ENCODE measurements at places on chromosomes 4 and X.

- DNase-seq = no peak
Measured at GRCh38 chr4:54976031-54976430, 149.4 kb downstream of the KDR start.

DNA sequence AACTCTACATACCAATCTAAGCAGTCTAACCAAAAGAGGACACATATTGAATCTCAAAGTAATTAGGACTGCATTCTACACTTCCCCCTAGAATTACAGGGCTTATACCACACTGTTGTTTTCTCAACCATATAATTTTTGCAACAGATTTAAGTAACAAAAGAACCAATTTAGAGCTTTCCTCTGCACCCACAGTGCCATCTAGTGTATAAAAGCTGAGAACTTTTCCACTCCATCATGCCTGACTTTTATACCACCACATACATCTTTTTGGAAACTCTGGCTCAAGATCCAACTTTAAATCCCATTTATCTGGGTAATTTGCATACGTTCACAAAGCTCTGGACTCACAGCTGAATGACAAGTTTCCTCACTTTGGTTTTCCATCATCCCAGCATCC lies 99.5 kb downstream of the EFHC2 start:
- DNase-seq = no peak

- DNase-seq = no peak
Measured at GRCh38 chrX:20452487-20452886, 185.8 kb upstream of the RPS6KA3 start.

DNA sequence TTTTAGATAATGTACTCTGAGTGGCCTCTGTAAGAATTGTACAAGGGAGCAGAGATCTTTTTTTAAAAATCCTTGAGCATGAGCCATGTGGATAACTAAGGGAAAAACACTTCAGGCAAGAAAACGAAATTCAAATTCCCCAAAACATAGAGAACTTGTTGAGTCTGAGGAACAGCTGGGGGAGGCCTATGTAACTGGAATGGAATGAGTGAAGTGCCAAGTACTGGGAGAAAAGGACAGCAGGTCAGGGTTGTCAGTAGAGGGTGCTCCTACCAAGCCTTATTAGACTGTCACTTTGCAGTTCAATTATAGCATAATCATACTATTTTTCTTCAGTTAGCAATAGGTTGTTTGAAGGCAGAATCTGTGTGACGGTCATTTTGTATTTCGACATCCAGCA lies 135.1 kb downstream of the ARHGAP6 start:
- DNase-seq = no peak

GRCh38 chrX:2549876-2550275 lies 49.1 kb upstream of the DHRSX start:
- no peak for DNase-seq

GRCh38 chrX:149114001-149114400 lies 391.1 kb downstream of the IDS start:
- DNase-seq = no peak

GRCh38 chrX:123450222-123450621 lies 266.1 kb downstream of the GRIA3 start:
- DNase-seq = no peak

DNA sequence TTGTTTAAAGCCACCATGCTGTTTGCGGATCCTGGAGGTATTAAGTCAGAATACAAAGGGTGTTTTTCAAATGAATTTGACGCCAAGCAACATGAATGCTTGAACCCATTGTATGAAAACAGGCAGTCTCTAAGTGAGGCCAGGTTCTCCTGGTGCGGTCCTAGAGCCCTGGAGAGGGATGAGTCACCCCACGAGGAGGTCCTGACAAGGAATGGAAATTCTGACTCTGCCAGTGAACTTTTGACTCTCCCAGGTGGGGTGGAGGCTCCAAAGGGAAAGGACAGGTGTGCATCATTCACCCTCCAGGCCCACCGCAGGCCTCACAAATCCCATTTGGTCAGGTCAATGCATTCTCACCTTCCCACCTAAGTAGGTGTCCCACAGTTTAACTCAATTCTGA lies 1.5 kb downstream of the TRIM2 start:
- no peak for DNase-seq

DNA sequence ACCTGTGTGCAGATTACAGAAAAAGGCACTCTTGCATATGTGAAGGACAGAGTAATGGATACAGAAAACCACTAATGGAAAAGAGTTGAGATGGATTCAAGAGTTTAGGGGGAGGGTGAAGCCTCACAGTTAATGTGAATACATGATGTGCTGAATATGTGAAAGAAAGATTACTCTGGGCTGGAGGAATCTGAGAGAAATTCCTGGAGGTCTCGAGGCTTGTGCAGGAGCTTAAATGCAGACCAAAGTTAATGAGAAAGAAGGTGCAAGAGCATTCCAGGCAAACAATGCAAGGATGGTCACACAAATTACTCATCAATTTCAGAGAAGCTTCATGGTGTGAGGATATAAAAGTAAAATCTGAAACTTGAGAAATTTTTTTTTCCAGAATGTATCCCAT lies 768.8 kb downstream of the STPG2 start:
- DNase-seq = no peak

DNA sequence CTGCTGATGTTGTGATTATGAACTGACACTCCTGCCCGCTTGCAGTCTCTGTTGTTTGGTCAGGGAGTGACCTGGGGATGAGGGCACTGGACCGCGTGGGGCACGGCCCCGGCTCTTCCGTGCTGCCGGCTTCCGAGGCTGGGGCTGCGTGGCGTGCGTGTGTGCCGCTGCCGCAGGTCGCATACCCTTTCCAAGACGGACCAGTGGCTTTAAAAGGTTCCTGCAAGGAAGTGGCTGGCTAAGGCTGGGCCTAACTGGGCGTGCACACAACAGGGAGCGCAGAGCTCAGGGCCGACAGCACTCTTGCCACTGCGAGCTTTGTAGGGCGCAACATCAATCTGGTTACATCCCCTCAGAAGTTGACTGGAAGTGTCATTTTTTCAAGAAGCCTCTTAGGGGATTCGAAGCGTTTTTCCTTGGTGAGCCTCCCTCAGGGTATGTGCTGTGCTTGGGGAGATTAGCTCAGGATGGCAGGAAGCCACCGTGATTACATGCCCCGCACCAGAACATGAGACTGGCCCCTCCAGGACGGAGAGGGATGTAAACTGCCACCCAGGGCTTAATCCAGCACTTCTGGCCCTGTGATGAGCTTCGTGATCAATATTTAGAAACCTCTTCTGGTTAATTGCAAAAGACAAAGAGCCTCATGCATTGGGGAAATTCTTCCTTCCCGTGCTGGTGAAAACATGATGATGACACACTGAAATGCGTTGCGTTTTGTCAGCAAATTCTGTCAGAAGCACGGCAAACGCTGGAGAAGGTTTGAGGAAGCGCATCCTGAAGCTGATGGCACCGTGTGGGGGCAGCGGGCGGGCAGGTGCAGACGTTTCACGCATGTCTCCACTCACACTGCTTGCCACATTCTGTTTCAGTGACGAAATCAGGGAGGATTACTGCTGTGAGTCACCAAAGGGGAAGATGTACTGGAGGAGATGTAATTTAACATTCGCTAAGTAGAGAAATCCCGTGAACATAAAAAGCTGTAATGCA lies 11.1 kb downstream of the MAEA start:
- no peak for DNase-seq

DNA sequence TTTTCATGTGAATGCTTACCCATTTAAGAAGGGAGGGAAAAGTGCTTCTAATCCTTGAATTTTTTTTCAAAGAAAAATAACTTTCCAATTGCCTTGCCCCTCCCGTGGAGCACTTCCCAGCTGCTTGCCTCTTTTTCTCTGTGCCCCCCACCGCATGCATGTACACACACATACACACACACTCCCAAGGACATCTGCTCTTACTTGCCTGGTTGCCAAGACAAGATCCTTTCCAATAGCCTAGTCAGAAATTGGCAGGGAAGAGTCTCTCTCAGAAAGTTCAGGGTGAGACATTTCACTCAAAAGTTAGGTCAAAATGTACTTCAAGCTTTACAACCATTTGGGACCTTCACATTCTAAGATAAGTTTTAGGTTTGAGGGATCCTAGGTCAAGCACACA lies 10.9 kb downstream of the HHIP start:
- no peak for DNase-seq

GRCh38 chr4:159552979-159553768 lies 450.3 kb downstream of the RAPGEF2 start:
- no peak for DNase-seq

DNA sequence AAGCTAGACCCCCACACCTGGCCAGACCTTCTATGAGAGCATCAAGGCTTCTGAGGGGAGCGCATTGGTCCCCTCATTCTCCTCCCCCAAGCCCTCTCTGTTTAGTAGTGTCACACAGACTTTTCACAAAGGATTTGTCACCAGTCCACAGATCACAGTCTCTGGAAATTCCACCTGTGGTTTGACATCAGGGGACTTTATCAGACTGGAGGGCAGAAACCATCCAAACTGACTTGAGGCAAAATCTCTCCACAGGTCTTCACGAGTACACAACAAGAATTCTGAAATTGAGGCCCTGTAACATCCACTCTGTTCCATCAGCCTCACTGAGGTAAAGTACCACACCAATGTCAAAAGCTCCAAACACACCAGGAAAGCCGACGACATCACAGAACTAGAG lies 112.5 kb downstream of the SH3KBP1 start:
- no peak for DNase-seq

DNA sequence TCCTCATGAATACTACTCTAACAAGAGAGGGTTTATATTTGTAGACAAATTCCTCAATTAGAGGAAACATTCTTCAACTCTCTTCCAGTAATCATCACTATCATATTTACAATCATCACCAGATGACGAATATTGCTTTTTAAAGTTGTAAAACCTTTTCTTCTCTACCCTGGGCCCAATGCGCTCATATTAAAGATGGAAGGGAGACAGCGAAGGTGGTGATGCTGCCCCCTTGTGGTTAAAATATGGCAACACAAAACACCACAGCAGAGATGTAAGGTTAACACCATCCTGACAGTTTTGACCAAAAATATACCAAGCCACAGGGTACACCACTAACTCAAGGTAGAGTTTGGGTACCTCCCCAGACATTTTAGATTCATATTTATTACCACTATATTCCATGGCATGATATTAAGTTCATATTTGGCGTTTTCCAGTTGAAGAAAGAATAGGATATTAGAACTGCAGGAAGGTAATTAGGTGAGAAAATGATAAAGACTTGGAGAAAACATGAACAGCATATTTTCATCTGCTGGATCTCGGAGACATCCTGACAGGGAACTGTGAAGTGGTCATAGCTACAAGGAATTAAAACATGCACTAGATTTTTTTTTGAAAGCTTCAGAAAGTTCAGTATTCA lies 72.8 kb downstream of the SLC9A7 start:
- DNase-seq = no peak

DNA sequence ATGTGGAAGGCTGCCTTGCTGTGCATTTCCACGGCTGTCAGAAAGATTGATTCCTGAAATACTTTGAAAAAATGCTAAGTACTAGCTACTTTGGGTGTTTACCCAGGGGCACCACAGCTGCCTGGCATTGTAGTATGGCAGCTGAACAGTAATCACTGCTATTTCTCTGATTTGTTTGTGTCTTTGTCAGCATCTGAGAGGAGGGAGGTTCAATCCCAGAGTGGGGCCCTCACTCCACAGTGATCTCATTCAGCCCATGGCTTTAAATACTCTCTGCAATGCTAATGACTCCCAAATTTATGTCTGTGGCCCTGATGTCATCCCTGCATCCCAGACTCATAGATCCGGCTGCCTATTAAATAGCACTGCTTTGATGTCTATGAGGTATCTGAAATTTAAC lies 575.3 kb upstream of the MAGEB2 start:
- no peak for DNase-seq

DNA sequence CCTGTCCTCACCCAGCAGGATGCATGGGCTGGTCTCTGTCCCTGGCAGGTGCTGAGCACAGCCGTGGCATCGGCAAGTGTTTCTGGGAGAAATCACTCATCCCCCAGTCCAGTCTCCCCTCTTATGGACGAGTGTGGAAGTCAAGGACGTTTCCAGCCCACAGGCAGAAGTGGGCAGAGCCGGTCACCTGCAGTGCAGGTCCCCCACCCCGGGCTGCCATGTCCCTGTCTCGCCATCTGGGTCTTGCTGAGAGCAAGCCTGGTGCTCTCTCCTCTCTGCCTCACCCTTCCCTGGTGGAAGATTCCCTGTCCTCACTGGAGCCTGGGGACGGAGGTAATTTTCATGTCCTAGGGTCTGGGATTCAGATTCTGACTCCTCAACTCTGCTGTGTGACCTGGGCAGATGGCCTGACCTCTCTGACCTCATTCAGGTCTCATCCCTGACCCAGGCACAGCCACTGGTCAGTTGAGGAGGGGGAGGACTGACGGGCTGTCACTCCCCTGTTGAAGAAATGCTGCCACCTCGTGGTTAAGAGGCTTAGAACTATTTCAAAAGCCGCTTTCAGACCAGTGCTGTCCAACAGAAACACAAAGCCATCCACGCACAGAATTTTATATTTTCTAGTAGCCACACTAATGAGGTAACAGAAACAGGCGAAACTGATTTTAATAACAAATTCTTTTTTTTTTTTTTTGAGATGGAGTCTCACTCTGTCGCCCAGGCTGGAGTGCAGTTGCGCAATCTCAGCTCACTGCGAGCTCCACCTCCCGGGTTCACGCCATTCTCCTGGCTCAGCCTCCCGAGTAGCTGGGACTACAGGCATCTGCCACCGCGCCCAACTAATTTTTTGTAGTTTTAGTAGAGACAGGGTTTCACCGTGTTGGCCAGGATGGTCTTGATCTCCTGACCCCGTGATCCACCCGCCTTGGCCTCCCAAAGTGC lies 1.8 kb downstream of the CPZ start:
- DNase-seq = no peak

GRCh38 chrX:103556963-103557612 lies 28.2 kb upstream of the TCEAL4 start:
- no peak for DNase-seq

GRCh38 chr4:10366628-10367027 lies 90.6 kb downstream of the ZNF518B start:
- DNase-seq = no peak

- DNase-seq = no peak
Measured at GRCh38 chr4:182901337-182901736, 15.8 kb downstream of the DCTD start.

DNA sequence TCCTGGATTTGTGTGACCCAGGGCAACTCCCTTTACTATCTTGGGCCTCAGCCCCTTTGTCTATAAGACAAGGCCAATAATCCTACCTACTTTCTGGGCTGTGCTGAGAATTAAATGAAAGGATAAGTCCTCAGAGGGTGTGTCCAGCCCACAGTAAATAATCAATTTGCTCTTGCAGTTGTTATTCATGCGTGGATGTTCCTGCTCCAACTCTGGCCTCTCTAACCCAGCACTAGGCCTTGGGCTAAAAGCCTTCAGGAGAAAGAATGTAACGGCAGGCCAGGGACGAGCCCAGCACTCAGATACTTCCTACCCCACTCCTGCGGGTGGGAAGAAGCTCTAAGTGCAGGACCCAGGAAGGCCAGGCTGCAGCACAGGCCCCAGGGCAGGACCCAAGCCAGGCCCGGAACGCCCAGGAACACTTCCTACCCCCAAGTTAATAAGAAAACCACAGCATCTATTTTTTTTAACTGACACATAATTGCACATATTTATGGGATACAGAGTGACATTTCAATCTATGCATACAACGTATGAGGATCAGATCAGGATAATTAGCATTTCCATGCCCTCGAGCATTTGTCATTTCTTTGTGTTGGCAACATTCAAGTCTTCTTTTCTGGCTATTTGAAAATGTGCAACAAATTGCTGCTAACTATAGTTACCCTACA lies 179.6 kb upstream of the RBPJ start:
- DNase-seq = no peak

- DNase-seq = no peak
Measured at GRCh38 chr4:42519803-42520417, 122.6 kb downstream of the SHISA3 start.

Measured in type B pancreatic cell (in vitro differentiated cells).